ENCODE measurements at places on chromosomes 5 and 9.

GRCh38 chr9:97529363-97530076, 28.1 kb downstream of the TMOD1 start:
- peak; percentile 21 for DNase-seq

DNA sequence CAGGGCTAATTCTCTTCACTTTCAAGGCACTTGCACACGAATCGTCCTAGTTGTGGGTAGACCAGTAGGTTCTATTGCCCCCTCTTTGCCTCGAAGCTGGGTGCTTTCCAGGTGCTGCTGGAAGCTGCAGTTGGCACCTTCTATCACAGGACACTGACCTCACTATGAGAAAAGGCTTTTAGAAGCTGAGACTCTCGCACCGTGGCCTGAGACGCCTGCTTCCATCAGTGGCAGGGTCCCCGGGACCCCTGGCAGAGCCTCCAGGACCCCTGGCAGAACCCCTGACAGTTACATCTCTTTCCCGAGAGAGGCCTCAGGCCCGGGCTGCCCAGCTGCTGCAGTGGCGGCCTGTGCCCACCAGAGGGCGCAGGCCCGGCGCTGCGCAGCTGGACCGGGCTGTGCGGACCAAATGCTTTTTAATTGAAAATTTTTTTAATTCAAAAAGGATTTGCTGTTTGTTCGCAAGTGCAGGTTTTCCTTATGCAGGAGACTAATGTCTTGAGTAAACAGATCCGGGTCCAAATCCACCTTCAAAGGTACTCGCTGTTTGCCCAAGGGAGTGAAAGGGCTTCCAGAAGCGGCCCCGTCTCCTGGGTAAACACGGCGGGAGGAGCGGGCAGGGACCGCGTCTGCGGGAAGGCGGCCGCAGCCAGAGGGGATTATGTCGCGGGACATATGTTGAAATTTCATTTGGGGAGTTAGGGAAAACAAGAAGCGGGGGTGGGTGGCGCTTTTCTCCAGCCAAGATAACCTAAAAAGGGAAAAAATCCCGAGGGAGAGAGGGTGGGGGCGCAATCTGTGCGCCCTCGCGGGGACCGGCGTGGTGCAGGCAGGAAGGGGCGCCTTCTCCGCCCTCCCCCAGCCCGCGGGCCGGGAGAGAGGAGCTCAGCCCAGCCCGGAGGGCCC, 114.5 kb upstream of the LMX1B start:
- peak; percentile 30 for DNase-seq

DNA sequence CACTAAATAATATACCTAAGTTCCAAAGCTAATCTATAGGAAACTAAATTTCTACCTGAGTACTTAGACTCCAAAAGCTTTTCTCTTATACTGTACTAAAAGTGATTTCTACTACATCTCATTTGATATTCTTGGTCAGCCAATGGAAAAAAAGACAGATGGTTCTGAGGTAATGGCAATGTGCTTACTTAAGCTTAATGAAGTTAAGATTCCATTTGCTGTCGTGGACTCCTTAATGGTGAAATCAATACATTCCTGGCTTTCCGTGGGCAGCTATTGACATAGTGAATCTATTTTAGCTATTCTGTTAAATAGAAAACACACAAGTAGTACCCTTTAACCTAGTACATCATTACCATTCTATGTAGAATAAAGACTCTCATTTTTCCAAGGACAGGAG, 1825.6 kb upstream of the CDH9 start:
- DNase-seq = no peak

- DNase-seq = no peak
Observed at GRCh38 chr5:179694561-179694960, 4.2 kb upstream of the CANX start.

DNA sequence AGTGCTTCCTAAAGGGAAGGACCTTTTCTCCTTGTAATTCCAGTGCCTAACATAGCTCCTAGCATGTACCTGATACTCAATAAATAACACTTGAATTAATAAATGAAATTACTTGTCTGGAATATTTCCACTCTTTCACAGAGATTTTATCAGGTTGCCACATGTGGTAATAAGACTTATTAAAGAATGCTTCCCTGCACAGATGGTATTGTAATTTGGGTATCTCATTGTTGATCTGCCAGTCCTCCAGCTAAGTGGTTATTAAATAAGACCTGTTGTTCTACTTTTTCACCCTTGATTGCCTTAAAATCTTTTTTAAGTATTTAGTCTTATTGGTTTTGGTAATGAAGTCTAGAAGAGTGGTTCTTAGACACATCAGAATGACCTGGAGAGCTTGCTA, 28.1 kb upstream of the CETN3 start:
- no peak for DNase-seq

DNA sequence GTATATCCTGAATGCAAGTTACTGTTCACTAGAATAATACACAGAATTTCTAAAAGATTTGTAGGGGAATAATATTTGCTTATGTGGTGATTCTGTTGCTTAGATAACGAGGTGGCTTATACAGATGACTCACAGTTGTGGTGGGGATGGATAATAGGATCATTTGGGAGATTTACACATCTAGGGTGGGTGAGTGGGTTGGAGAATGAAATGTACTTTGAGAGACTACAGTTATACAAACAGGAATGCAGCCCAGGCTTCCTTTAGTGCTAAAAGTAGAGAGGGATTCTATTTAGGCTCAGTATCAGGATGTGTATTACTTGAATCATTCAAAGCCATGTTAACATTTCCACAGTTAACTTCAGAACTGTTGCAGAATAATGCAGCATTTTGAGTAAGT, 1.8 kb downstream of the CTXN3 start:
- peak; percentile 67 for DNase-seq

DNA sequence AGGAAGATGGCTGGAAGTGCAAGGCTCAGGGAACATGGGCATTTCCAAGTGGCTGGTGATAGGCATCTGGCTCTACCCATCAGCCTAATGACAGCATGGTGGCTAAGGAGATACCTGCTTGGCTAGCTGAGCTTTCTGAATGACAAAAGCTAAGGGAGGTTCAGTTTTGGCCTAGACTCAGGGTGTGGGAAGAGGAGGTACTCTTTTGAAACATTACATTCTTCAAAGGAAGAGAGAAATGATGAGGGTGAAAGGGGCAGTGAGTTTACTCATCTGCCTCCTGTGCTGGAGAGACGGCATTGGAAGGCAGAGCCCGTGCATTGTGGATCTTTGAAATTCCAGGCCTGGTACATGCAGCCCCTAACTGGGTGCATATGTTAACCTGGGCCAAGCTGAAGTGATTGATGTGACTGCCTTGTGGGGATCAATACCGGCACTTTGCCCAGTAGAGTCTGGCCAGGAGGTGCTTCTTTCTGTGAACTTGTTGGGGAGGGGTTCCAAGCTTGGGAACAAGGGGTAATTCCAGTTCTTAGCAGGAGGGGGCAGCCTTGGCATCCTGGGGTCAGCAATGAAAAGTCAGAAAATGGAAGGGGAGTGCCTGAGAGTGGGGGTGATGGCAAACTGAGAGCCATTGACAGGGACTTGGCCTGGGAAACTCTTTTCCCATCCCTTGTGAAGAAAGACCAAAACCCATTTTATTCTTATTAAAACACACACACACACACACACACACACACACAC, 108.6 kb downstream of the ACER2 start:
- peak; percentile 12 for DNase-seq

- DNase-seq = peak; percentile 75
Observed at GRCh38 chr5:151696470-151697061, 9.9 kb upstream of the SPARC start.

DNA sequence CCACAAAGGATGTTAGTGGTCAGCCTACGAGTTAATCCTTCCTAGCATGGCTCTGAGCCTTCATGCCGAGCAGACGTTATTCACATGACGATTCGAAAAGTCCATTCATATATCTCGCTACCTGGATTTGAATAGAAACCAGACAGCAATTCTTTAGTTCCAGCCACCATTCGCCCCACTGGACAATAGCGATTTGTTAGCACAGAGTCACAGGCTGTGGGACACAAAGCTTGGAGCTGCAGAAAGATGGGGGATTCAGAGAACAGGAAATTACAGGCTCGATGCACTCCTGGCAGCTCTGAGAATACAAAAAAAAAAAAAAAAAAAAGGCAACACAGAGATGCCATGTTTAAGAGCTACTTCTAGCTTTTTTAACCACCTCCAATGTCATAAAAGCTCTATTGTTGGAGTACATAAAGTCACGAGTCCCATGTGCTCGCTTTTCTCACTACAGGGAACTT, 110.7 kb downstream of the NR6A1 start:
- DNase-seq = peak; percentile 67

- DNase-seq = no peak
Observed at GRCh38 chr5:142608081-142608480, 77.8 kb downstream of the FGF1 start.

- DNase-seq = peak; percentile 2
Observed at GRCh38 chr9:74147906-74148305, 349.2 kb upstream of the RORB start.

GRCh38 chr5:59041355-59041754, 458.5 kb downstream of the RAB3C start:
- DNase-seq = no peak

- DNase-seq = no peak
Observed at GRCh38 chr9:108803428-108804065, 52.2 kb downstream of the ACTL7B start.

DNA sequence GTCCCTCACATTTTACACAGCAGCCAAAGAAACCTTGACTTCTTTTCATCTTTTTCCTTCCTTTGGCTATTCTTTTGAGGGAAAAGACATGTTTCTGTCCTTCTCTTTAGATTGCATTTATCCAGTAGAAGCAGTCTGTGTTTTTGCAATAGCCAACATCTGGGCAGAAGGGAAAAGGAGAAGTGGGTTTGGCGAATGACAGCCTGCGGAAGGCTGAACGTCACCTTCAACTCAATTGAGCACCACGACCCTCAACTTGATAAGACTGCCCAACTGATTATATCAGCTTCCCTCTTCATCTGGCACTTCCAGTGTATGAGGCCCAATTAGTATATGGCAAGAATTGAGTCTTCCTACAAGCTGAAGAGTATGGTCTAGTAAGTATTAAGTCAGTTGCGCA, 1997.6 kb upstream of the WWC1 start:
- no peak for DNase-seq

GRCh38 chr9:100474924-100475276, 2.0 kb downstream of the TMEFF1 start:
- DNase-seq = no peak

- DNase-seq = no peak
Observed at GRCh38 chr5:120084543-120084870, 379.6 kb upstream of the PRR16 start.

DNA sequence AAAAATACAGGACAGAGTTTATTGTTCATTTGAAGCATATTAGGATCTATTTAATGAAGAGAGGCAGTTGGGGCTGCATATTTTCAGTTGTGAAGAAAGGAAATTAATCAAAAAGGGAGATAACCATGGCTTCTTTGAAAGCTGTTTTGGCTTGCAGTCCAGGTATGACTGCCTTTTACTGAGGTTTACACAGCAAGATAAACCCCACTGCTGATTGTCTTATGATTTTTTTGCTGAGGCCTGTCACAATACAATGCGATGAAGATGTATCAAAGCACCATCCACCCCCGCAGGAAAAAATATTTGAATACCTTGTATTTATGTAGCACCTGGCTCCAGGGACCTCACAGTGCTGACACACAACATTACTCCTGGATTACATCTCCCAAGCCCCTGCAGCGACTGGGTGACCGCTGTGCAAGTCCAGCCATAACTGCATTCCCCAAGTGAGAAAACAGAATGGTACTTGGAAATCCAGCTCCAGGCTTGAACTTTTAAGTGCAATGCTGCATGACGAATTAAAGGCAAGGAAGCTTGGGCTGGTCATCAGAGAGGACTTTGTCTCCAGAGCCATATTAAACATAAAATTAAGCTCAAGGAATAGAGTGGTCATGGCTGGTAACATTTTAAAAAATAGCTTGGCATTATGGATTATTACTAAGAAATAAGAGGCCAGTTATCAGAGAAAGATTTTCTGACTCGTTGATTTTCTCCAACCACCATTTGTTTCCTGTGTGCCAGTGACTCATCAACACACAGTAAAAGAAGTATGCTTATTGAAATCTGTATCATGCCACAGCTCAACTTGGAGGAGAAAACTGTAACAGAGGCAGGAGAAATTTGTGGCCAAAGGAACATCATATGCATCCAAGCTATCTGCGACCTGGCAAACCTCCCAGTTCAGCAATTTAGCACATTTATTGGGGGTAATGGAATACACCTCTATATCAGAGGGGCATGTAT, 374.2 kb downstream of the MAN2A1 start:
- DNase-seq = peak; percentile 23

DNA sequence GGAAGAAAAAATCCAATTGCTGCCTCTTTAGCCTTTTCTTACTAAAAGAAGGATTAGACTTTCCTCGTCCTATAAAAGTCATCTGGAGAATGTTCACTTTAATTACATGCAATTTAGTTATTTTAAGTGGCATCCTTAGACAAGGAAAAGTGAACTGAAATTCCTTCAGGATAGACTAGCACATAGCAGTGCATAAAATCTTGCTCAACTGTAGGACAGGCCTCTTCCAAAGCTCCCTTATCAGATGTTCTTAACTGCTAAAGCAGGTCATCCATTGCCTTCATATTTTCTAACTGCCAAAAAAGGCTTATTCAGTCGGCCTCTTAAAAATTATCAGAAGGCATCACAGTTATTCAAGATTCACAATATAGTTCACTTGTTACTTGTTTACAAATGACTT, 396.5 kb downstream of the DMRT2 start:
- no peak for DNase-seq

- DNase-seq = no peak
Observed at GRCh38 chr9:116471093-116471906, 215.8 kb upstream of the TRIM32 start.

- DNase-seq = peak; percentile 9
Observed at GRCh38 chr5:95858023-95858461, 35.5 kb upstream of the GLRX start.

- no peak for DNase-seq
Observed at GRCh38 chr9:83584995-83585394, 37.9 kb upstream of the IDNK start.

GRCh38 chr5:149730620-149731331, 666 bp downstream of the PPARGC1B start:
- DNase-seq = peak; percentile 45

DNA sequence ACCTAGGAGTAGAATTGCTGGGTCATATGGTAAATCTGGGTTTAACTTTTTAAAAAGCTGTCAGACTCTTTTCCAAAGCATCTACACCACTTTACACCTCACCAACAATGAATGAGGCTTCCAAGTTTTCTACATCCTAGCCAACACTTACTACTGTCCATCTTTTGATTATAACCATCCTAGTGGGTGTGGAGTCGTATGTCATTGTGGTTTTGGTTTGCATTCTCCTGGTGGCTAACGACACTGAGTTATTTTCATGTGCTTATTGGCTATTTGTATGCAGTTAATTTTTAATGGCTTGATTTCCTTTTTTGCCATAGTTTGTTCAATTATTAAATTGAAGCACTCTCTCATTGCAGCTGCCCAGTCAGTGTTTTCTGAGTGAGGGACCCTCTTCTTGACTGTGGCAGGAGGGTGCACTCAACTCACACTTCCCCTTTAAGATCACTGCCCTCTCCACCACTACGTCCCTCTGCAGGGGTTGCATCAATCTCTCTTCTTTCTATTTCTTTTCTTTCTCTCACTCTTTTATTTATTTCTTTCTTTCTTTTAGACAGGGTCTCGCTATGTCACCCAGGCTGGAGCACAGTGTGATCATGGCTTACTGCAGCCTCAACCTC, 182.3 kb downstream of the C9orf152 start:
- no peak for DNase-seq
